ENCODE measurements at places on chromosomes 6 and 20.
A peak's percentile ranks its signal among the peaks of the same experiment; 100 is the strongest.

- peaks cover 94% of the 10 kb centered on the region for H3K27me3 ChIP-seq
- DNase-seq: no peak
- no peaks in the 10 kb centered on the region for H3K36me3 ChIP-seq
These were observed 1.3 kb downstream of the SLCO4A1 start for GRCh38 chr20:62643521-62644043.

GRCh38 chr6:81693266-81693665 is 59.2 kb downstream of the TENT5A start:
- peaks cover 2% of the 10 kb centered on the region for H3K4me1 ChIP-seq
- no peak for DNase-seq
- H3K36me3 ChIP-seq: no peaks in the 10 kb centered on the region
- H3K27me3 ChIP-seq: no peaks in the 10 kb centered on the region
- no peak overlapping the region for H3K27ac ChIP-seq

DNA sequence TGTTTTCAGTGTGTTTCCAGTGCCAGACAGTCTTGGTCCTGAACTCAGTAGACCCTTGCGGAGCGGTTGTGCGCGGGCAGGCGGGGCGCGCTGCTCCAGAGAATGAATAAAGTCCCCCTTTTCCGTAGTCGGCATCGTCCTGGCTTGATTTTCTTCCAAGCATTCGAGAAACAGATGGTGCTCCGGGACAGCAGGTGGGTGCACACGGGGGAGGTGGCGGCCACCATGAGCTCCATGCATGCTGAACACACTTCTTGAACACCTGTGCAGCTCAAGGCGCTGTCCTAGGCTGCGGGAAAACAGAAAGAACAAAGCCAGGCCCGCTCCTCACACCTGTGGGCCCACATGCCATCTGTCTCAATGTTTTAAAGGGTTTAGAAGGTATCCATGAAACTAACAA is 125.2 kb downstream of the TAF4 start:
- no peaks in the 10 kb centered on the region for H3K27me3 ChIP-seq
- no peak overlapping the region for H3K27ac ChIP-seq
- no peak for DNase-seq
- no peaks in the 10 kb centered on the region for H3K36me3 ChIP-seq
- no peak overlapping the region for H3K4me3 ChIP-seq

DNA sequence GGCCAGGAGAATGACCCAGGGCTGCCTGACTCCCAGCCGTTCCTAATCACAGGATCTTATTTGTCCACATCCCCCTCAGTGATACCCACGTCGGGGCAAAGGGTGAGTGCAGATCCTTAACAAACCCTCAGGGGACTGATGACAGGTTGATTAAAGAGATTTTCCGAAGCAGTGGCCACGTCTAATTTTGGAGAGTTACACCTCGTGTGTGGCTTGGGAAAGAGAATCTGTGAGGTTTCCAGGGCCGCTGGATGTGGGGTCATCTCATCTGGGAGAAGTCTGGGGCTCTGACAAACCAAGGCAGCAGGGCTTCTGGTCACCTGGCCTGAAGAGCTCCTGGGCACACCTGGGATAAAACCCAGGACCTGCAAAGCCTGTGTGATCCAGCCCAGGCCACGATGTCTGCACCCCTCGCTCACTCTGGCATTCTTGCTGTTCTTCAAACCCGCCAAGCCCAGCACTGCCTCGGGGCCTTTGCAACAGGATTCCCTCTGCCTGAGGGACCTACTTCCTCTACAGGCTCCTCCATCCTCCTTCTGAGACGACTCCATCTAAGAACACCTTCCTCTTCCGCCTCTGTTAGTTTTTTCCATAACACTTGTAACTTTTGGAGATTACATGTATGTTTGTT is 4.7 kb downstream of the JPH2 start:
- no peak overlapping the region for H3K4me3 ChIP-seq
- peaks cover 15% of the 10 kb centered on the region for H3K4me1 ChIP-seq
- H3K36me3 ChIP-seq: no peaks in the 10 kb centered on the region
- H3K27me3 ChIP-seq: no peaks in the 10 kb centered on the region

DNA sequence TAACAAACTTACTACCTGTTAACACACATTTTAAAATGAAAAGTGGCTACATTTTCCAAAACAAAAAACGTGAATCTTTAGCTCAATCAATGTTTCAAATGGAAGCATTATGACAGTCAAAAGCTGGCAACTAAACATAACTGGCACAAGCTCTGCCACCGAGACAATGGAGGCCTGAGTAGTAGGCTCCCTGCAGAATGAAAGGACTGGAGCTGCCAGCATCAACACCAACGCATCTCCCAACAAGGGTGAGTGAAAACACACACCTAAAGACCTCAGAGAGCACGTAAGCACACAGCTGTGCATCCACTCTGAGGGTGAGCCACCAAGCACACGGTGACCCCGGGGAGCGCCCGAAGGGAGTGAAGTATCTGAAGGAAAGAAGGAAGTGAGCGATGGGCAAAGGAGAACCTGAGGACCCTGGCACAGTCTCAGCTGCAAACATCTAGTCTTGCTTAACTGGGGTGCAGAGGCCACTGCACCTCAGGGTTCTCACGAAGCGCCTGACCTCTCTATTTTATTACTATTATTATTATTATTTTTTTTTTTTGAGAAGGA is 1.6 kb upstream of the ADRM1 start:
- H3K4me1 ChIP-seq: peaks cover 10% of the 10 kb centered on the region
- no peak overlapping the region for H3K4me3 ChIP-seq
- no peak for DNase-seq

DNA sequence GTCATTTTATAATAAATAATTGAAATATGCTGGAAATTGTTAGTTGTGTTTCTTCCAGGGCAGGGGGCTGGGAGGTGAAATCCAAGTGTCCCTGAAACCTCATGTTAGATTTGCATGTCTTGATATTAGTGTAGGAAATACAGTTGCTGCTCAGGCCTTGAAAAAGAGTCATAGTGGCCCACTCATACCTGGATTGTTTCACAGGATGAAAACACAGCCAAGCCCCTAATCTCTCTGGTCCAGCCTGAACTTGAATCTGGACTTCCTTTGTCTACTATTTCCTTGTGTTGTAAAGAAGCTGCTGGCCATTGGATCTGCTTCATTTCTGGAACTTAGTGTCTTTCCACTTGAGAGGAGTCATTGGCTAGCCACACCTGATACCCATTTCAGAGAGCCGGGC is 108.8 kb upstream of the JARID2 start:
- no peak overlapping the region for H3K4me3 ChIP-seq
- no peak overlapping the region for H3K27ac ChIP-seq
- no peak for DNase-seq
- no peaks in the 10 kb centered on the region for H3K36me3 ChIP-seq

DNA sequence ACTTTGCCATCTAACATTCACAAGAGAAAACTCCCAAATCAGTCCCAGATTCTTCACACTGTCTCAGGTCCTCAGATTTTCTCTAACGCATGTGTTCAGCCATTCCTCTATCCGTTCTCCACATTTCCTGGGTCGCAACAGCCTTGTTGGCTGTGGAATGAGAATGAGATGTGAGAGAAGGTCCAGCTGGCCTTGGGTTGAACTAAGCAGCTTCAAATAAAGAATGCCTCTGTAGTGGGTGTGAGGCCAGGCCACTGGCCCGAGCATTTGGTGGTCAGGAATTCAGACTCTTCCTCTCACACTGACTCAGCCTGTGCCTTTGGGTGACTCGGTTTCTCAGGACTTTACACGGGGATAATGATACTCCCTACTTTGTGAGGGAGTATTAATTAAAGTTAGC is 73.8 kb upstream of the CCN6 start:
- H3K36me3 ChIP-seq: no peaks in the 10 kb centered on the region
- no peak overlapping the region for H3K27ac ChIP-seq
- peaks cover 13% of the 10 kb centered on the region for H3K4me1 ChIP-seq

DNA sequence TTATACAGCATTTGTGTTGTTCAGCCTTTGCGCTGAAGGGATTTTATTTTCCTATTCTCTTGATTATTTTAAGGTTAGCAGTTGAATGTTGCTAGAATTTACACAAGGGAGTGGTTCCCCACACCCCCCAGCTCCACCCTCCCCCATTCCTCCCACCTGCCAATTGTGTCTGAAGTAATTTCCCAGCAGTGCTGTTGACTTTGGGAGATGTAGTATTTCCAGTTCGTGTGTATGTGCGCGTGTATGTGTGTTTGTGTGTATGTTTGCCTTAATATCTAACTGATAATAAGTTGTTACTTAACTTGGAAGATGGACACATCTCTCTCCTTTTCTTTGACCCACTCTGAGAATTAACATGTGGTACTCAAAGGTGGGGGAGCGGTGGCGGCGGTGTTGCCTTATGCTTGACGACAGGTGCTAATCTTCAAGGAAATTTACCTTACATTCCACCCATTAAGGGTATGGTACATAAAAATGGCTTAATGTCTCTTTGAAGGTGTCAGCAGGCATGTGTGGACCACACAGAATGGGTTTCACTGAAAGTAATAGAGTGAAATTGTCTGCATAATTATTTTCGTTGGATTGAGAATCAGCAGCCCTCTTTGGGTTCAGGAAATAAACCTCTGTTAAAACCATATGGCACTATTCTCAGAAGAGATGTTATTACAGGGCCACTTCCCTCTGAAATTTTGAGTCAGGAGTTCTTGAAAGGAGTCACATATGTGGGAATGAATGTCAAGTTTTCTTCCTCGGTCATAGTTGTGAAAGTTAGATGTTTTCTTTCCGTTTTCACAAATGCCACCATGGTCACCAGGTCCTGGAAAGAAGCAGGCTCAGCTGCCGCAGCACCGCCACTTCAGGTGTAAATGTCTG is 95.6 kb upstream of the SUPT3H start:
- no peak overlapping the region for H3K27ac ChIP-seq
- no peak overlapping the region for H3K4me3 ChIP-seq
- H3K4me1 ChIP-seq: no peaks in the 10 kb centered on the region
- H3K36me3 ChIP-seq: peaks cover 82% of the 10 kb centered on the region

DNA sequence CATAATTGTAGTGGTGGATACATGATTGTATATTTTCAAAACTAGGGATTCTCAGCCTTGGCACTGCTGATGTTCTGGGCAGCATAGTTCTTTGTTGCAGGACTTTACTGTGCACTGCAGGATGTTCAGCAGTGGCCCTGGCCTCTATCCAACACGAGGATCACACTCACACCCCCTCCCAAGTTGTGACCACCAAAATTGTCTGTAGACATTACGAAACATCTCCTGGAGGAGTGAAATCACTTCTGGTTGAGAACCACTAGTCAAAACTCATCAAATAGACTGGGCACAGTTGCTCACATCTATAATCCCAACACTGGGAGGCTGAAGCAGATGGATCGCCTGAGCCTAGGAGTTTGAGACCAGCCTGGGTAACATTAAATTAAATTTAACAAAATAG is 123.1 kb upstream of the CDYL start:
- H3K4me1 ChIP-seq: peaks cover 5% of the 10 kb centered on the region
- DNase-seq: no peak
- peak overlapping the region; percentile 42 for H3K4me3 ChIP-seq
- H3K36me3 ChIP-seq: no peaks in the 10 kb centered on the region

DNA sequence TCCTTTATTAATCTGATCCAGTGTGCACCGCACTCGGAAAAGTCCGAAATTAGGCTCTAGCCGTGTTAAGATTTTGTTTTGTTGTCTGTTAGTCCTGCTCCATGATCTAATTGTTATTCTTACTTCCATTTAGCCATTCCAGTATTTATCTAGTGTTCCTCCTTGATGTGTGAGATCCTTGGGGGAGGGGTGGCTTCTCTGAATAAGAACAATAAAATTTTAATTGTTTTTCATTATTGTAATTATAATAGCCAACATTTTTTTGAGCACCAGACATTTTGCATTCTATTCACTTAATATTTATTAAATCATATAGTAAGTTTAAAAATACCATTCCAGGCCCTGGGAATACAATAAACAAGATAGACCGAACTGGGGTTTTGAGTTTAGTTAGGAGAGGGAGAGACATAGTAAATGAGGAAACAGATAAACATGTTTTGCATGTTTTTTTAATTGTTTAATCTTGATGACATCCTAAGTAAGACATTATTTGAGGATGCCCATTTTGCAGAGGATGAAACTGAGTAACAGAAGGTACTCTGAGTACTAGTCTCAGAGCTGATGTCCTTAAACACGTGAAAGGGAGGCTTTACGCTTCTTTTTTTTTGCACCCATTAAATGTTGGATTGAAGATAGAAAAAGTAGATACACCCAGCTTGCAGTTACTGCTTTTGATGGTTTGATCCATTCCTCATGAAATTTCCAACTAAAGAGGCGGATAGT is 1.2 kb downstream of the CBFA2T2 start:
- no peak for DNase-seq
- H3K4me3 ChIP-seq: peak overlapping the region; percentile 94
- no peaks in the 10 kb centered on the region for H3K4me1 ChIP-seq
- no peaks in the 10 kb centered on the region for H3K36me3 ChIP-seq
- H3K27ac ChIP-seq: no peak overlapping the region

- no peak overlapping the region for H3K27ac ChIP-seq
- H3K36me3 ChIP-seq: peaks cover 3% of the 10 kb centered on the region
- DNase-seq: no peak
- H3K4me3 ChIP-seq: no peak overlapping the region
- H3K27me3 ChIP-seq: no peaks in the 10 kb centered on the region
These were observed 249.0 kb downstream of the UTRN start for GRCh38 chr6:144534180-144534579.

GRCh38 chr6:54810147-54810546 is 36.4 kb upstream of the FAM83B start:
- no peak for DNase-seq
- H3K27me3 ChIP-seq: no peaks in the 10 kb centered on the region
- no peak overlapping the region for H3K4me3 ChIP-seq
- no peak overlapping the region for H3K27ac ChIP-seq
- H3K4me1 ChIP-seq: peaks cover 1% of the 10 kb centered on the region
- H3K36me3 ChIP-seq: no peaks in the 10 kb centered on the region

DNA sequence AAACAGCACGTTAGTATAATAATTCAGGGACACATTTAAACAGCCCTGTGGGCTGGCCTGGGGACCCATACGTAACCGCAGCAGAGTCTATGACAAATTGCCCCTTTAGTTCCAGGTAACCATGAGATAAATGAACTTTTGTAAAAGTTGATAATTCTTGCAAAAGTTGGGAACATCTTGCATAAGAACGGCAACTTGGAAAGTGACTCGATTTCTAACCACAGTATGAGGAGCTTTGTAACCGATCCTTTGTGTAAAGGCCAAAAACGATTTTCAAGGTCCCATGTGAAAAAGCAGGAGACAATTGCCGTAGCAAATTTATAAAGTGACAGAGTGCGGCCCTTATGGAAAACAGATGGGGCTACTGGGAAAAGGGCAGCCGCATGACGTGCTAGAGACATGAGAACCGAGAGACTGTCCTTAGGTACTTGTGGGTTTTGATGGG is 81.6 kb downstream of the PSMG4 start:
- no peaks in the 10 kb centered on the region for H3K36me3 ChIP-seq
- H3K4me3 ChIP-seq: no peak overlapping the region
- no peaks in the 10 kb centered on the region for H3K27me3 ChIP-seq
- H3K27ac ChIP-seq: peak overlapping the region; percentile 0

- no peak for DNase-seq
- no peak overlapping the region for H3K27ac ChIP-seq
- no peak overlapping the region for H3K4me3 ChIP-seq
- peaks cover 2% of the 10 kb centered on the region for H3K4me1 ChIP-seq
- H3K36me3 ChIP-seq: no peaks in the 10 kb centered on the region
- H3K27me3 ChIP-seq: peaks cover 17% of the 10 kb centered on the region
These were observed 22.0 kb downstream of the C6orf15 start for GRCh38 chr6:31090275-31090972.

- no peaks in the 10 kb centered on the region for H3K27me3 ChIP-seq
- H3K4me3 ChIP-seq: no peak overlapping the region
These were observed 252.3 kb upstream of the KCNG1 start for GRCh38 chr20:51275181-51275580.
